Stimulated activated CD4-positive, alpha-beta T cell treated with anti-CD3 and anti-CD28 coated beads, Interleukin-15, amount 100 ng/mL, for 48 hours (primary cell): ENCODE measurements at places on chromosomes 6 and 20.

DNA sequence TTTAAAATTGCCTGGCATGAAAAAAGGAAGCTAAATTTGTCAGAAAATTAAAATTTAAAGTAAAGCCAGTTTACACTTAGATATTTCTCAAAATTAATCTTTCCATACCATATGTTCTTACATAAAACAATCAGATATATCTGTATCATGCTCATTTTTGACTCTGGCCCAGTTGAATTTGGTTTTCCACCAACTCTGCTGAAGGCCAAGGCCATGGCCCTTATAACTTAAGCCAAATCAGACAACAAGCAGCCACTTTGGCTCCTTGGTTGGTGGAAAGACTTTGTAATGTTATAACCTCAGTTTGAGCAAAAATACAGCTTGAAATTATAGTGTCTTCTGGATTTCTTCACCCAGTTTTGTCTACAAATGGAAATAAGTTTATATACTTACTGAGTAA lies 97.3 kb downstream of the CENPW start:
- DNase-seq: no peak

DNA sequence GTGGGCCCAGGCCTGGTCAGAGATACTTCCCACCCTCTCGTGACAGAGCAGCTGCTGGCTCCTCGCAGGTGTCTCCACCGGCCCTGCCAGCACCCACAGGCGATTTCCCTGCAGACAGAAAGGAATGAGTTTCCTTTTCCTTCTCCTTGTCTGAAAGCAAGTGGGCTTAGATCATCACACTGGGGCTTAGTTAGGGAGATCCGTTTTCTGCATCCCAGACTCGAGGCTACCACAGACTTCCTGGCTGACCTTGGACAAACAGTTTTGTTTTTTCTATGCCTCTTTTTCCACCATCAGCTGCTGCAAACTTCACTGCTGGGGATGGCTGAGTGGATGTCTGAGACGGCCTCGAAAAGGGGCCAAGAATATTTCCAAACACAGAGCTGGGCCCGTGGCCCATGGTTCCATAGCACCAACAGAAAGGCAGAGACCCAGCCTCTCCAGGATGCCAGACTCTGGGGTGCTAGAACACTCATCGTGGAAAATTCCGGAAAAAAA lies 86.5 kb downstream of the BANF2 start:
- no peak for DNase-seq

- DNase-seq: no peak
Measured at GRCh38 chr6:56819604-56820003, 135.3 kb upstream of the BEND6 start.

GRCh38 chr20:41147767-41148191 lies 10.4 kb downstream of the PLCG1 start:
- no peak for DNase-seq
